ENCODE measurements at places on chromosomes 16 and 17.

DNA sequence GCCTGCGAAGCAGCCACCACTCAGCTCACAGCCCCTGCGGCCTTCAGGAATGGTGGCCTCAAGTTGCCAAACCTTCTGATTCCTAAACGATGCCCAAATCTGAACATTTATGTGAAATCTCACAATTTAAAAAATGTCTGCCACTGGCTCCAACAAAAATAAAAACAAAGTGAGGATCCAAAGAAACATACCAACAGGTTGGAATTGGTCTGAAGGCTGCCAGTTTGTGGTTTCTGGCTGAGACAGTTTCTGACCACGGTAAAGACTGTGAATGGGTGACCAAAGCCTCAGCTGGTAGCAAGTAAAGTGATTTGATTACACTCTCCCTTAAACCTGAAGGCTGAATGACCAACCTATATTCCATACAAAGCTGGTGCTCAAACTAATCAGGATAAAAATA lies 24.9 kb downstream of the LITAFD start:
- no peak for DNase-seq

GRCh38 chr17:75124819-75125162 lies 6.8 kb downstream of the NT5C start:
- DNase-seq, result no peak

DNA sequence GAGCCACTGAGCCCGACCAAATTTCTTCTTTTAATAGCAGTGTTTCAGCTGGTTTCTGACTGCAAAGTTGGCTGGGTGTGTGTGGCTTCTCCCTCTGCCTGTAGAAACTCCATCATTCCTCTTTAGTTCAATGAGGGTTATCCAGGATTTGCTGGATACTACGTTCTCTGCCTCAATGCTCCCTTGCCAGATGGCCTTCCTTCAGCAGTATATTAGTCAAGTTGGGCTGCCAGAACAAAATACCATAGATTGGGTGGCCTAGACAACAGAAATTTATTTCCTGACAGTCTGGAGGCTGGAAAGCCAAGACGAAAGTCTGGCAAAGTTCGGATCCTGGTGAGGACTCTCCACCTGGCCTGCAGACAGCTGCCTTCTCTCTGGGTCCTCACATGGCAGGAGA lies 103.7 kb downstream of the NOG start:
- DNase-seq, result no peak

GRCh38 chr17:82696259-82696658 lies 2.2 kb downstream of the RAB40B start:
- no peak for DNase-seq

DNA sequence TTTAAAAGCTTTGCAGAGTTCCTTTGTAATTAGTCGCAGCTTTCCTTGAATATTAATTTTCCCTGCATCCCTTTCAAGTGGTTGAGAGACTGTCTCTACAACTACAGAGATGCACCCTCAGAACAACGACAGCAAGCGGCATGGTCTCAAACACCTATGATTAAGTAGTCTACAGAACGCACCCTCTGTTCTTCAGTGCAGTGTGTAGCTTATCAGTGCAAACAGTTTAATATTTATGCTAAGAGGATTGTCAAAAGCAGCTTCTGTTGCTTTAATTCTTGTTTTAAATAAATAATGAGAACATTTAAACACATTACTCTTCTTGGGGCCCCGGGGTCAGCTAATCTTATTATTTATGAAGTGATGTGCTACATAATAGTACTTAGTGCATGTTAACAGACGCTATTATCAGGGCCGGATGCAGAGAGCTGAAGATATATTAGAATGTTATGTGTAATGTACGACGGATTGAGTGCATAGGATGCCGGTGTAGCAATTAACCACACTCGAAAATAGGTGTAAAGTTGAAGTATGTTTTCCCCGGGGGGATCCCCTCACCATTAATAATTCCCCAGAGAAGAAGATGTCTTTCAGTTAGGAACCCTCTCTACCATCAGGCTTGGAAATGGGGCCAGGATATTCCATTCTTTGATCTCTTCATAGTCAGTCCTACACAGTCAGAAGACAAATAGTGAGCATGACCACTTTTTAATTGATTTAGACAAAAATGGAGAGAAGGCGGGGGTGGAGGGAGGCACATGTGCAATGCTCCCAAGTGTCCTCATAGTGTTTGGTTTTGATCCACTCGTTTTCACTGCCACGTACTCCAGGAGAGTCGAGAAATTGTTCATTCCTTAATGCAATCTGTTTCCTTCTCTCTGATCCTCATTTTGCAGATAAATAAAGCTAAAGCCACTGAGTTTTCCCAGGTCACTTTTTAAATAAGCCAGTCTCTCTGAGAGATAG lies 176.3 kb downstream of the IRX3 start:
- DNase-seq, result no peak

GRCh38 chr16:25124503-25124902 lies 13.0 kb downstream of the LCMT1 start:
- no peak for DNase-seq

- no peak for DNase-seq
Measured at GRCh38 chr16:50657241-50657640, 23.9 kb downstream of the SNX20 start.

DNA sequence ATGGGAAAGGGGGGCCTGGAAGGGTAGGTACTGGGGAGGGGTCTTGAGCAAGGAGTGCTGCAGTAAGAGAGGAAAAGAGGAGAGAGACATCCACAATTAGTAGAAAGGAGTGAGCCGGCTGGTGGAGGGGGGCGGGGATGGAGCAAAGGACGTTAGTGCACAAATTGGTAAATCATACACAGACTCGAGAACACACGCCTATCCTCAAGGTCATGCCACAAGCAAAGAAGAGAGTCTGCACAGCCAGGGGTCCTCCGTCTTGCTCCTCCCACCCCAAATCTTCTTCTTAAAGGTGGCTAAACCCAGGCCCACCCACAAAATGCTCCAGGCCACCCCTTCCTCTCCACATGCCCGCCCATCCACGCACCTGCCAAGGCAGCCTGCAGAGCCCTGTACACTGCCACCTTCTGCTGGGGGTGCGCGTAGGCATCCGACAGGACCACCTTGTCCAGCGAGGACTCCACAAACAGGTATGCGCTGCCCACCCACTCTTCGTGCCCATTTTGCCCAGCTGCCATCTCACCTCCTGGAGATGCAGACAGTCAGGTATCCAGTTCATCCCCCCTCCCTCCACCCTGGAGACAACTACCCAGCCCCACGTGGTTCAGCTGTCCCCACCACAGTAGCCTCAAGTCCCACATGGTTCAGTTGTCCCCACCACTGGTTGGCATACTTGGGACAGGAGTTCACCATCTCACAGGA lies 3.4 kb downstream of the TRADD start:
- DNase-seq, result no peak

Data from glutamatergic neuron (in vitro differentiated cells).